ENCODE measurements at places on chromosomes 3 and 15.

DNA sequence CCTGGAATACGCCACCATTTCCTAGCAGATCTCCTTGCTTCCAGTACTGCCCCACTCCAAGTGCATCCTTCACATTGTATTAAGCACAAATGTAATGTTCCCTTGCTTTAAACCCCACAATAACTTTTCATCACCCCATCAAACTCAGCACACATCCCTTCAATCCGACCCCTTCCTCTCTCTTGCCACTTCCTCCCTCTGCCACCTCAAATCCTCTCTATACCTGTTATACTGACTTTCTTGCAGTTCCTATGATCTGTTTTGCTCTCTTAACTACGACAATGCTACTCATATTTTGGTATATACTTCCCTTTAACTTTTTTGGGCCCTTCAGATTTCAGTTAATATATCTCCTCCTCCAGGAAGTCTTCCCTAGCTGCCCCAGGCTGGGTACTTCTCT lies 14.1 kb downstream of the PARL start:
- DNase-seq, result no peak

DNA sequence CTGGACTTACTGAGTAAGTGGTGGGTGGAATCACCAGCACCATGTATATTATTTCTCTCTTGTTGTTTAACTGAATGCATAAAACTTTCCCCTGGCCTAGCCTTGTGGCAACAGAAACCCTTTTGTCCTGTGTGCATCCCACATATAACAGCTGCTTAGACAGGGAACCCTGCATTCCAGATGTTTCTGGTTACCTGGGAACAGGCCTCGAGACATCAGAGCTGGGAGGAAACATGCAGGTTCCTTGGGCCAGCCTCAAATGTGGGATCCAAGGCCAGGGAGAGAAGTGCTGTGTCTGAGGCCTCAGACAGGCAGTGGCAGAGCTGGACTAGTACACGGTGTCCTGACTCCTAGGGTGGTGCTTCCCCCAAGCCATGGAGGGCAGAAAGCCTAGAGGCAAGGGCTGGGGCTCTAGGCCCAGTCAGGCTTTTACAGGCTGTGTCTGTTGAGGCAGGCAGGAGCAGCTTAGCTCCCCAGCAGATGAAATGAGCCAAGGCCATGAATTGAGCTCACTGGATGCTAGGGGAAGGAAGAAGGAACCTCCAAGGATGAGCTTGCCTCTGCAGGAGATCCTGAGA lies 57.7 kb downstream of the ITGA11 start:
- no peak for DNase-seq

DNA sequence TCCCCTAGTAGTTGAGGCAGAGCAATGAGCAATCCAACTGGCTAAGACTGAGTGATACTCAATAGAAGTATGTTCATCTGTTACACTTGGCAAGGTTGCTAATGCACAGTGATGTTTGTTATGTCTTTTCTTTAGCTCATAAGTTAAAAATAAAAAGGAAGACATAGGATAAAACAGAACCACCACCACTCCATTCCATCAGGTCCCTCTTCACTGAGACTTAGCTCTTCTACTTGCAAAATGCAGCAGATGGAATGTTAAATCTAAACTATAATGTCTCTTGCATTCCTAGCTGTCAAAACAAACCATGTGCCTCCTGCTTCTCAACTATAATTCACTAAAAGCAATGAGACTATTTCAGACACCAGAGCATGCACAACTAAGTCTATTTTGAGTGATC lies 265.6 kb upstream of the UBE2E2 start:
- DNase-seq, result no peak

DNA sequence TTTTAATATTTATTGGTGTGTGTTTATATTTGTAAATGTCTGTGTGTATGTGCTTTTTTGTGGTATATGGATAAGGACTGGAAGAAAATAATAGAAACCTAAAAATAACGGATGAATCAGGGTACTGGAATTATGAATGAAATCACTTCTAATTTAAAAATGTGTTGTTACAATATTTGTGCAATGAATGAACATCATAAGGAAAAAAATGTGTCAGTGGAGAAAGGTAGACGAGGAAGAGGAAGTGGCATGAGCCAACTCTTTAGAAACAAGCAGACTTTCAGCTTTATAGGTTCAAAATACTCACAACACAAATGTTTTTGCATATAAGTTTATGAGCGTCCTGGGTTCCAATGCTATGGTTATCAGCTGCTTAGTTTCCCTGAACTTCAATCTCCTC lies 59.4 kb downstream of the SOX2 start:
- no peak for DNase-seq

GRCh38 chr15:101441696-101442095 lies 47.8 kb downstream of the PCSK6 start:
- no peak for DNase-seq

DNA sequence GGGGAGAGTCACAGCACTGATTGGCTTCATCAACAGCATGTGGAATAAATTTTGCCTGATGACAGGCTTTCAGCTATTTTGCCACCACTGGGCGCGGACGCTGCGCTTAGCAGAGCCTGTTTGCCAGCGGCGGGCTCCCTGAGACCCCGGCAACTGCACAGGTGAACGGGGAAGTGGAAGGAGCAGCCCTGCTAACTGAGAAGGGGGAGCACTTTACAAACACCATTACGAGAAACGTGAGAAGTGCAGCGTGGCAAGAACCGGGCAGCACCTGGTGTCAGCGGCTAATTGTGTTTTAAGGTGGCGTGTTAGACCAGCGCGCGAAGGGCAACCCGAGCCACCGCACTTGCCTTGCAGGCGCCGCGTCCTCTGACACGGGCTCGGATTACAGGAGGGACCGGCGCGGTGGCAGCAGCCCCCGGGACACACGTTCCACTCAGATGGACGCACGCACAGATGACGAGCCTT lies 307.8 kb upstream of the ARRDC4 start:
- peak; percentile 15 for DNase-seq

DNA sequence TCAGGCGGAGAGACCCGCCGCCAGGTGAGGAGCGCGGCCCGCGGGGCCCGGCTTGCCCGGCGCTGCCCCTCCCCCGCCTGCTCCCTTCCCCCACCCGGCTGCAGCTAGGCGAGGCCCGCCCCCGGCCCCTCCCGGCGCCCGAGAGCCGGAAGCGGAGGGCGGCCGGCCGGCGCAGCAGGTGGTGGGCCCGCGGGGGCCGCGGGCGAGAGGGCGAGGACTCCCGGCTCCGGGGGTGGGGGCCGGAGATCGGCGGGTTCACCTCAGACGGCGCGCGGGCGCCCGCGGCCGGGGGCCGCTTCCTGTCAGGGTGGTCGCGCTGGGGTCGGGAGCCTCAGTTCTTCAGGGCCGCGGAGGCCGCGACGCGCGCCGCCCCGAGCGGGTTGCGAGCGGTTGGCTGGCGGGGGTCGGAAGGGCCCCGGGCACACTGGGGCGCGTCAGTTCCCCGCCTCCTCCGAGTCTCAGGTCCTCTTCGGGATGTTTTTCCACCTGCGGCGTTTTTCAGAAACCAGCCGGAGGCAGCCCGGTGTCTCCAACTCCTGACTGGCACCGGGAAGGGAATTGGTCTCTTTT lies 395 bp downstream of the ZFAND6 start:
- peak; percentile 45 for DNase-seq

GRCh38 chr3:46913644-46914043 lies 36.1 kb downstream of the PTH1R start:
- no peak for DNase-seq
